Right cardiac atrium (tissue), 5 donors: ENCODE measurements at places on chromosomes 1 and 21.
A peak's percentile ranks its signal among the peaks of the same experiment; 100 is the strongest.

DNA sequence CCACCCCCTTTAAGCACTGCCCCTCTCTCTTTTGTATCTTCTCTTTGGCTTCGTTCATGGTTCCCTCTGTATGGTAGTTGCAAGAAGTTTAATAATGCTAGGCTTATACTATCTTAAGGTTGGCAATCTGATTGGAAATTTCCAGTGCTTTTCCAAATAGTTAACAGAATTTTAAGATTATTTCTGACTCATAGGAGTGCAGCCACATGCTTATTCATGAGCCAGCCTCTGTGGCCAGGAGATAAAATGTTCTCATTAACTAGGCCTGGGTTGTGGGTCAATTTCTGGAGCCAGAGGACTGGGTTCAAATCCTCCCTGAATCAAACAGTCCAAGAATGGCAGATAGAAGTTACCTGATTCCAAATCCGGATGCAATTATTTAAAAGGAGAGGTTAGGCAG, 103.1 kb downstream of the ATP6V1G3 start:
- no peak for DNase-seq

DNA sequence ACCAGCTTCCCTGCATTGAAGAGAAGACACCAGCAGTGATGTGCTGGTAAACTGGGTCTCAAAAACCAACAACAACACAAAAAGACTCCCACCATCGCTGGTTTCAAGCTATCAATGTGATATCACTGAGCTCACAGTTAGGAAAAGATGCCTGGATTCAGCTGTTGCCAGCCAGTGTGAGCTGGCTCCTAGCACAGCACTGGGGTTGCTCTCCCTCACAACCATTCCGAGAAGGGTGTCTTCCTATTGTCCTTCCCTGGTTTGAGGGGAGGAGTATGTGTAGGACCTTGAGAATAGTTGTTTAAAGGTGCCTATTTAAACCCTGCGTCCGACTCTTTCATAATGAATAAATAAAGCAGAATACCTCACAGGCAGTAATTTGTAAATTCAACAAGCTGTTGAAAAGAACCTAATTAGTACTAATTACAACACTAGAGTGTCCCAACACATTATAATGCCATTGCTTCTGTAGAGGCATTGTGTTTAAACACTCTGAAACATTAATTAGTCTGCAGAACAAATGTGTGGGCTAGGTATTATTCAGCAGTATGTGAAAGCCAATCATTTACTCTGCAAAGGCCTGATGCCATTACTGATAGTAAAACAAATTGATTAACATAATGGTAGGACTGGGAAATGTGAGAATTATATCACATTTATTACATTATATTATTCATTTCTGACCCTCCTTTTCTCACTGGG, 17.2 kb downstream of the NIBAN1 start:
- no peak for DNase-seq

DNA sequence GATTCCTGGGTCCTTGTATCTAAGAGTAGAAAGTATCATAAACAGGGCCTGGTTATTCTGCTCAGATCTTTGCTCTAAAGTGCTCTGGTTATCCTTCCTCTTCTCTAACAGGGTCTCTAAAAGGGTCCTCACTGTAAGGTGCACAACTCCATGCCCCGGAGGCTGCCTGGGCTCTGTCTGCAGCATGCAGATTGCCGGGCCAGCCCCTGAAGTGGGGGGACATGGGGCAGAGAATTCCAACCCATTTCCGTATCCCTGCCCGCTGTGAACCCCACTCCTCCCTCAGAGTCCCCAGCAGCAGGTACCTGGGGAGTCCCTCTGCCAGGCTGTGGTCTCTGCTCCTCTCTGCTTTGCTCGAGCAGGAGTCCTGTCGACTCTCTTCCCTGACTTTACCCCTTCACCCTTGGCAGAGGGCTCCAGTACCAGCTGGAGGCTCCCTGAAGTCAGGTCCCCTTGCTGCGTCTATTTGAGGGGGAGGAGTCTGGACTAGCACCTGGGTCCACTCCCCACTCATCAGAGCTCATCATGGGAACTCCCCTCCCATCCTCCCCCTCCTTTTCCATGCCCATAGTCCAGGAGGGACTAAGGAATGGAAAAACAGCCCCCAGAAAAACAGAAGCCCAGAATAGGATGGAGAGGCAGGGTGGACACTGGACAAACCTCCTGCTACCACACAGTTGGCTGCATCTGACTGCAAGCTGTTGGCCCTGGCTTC, 12.1 kb downstream of the BLACAT1 start:
- no peak for DNase-seq

DNA sequence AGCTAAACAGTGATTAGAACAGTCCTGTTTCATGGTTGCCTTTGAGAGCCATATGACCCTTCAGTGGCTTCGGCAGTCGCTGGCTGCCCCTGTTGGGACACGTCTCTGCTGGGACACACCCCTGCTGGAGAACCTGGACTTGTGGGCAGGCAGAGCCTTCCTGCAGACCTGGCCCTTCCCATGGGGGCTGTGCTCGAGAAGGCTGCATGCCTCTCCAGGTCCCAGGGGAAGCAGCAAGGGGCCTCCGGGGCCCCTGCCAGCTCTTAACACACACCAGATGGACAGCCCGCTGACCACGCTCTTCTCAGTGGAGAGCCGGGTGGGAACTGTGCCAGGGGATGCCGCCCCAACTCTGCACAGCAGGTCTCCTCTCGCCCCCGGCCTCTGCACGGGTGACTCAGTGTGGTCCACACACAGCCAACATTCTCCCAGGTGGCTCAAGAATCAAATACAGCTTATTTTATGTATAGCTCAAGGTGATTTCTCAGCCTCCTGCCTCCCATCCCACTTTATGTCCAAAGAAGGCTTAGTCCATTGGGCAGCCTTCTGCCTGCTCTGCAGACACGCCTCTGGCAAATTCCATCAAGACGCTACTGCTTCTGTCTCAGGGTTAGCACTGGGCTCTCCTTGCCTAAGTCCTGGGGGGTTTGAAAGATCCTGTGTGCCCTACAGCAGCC, 450.8 kb downstream of the KIF26B start:
- peak; percentile 27 for DNase-seq

- DNase-seq: peak; percentile 46
Measured at GRCh38 chr1:201025571-201026002, 2.1 kb upstream of the KIF21B start.

- no peak for DNase-seq
Measured at GRCh38 chr1:82795508-82796149, 994.9 kb downstream of the ADGRL2 start.

DNA sequence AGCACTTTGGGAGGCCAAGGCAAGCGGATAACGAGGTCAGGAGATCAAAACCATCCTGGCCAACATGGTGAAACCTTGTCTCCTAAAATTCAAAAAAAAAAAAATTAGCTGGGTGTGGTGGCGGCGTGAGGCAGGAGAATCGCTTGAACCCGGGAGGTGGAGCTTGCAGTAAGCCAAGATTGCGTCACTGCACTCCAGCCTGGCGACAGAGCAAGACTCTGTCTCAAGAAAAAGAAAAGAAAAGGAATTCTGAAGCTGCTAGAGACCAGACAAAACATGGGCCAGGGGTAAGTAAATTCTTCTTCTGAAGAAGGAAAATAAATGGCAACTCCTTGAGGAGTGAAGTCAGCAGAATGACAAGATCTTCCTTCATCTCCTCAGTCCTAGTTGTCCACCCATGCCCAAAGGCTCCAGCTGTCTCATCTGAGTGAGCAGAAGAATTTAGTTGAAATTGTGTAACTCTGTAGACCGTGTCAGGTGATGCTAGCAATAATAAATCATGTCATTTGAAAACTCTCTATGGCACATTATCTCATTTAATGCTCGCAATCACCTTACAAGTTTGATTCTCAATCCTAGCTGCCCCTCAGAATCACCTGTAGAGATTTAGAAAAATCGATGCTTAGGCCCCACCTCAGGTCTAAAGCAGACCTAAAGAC, 14.3 kb downstream of the PDZK1 start:
- no peak for DNase-seq

DNA sequence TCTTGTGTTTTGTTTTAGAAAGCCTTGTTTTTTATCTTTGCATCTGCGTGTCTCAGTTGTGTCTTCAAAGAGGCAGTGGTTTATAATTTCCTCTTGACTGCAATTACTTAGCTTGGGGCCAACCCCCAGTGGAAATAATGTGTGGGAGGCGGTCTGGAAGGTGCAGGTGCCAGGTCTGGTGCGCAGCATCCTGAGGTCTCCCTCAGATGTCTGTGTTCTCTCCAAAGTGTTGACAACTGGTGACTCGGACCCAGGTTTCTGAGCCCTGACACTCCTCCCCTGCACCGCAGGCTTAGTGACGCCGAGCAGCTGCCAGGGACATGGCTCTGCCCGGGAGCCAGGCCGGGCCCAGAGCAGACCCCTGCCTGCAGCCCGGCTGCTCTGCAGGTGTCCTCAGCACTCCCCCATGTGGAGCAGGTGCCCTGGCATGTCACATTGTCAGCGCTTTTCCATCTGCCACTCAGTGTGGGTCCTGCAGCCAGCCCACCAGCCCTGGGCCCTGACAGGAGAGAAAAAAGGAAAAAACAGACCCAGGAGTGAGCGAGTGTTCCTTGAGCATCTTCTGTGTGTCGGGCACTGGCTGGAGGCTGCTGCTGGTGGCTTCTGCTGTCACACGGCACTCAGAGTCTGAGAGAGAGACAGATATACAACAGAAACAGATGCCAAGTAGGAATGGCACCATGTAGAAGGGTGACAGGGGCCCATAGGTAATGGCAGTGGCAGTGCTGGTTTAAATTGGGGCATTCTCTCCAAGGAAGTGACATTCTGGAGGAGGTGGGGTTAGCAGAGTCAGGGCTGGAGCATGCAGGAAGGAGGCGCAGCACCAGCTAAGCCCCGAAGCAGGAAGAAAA, 24.8 kb upstream of the SELENON start:
- DNase-seq: no peak

DNA sequence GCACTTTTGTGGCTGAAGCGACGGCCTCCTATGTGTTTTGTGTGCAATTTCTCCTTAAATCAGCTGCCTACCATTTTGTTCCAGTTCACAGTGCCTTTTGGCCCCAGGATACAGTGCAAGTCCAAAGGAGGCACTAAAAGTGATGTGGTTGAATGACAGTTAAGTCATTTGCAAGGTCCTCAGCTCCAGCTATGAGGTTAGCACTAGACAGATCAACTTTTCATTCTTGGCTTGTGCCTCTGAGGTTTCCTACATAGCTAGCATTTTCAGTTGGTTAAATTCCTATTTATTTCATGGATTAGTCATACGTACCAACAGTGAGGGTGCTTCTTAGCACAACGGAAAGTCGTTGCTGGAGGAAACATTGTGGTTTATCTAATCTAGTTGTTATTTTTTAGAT, 59.3 kb upstream of the NTPCR start:
- no peak for DNase-seq

DNA sequence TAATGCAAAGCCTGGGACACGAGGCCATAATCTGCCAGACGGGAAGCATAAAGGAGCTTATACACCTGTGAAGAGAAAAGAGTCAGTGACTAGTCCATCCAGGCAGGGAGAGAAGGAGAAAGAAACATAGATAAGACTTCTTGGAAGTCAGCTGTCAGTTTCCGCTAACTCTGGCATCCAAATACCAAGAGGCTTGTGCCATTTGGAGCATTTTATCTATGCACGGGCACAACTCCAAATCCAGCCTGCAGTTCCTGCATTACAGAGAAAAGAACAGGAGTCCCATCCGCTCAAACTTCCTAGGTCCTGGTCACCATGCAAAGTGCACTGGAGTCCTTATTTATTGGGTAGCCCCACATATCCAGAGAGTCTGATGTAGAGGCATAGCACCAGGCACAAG, 27.9 kb downstream of the SEC16B start:
- no peak for DNase-seq

DNA sequence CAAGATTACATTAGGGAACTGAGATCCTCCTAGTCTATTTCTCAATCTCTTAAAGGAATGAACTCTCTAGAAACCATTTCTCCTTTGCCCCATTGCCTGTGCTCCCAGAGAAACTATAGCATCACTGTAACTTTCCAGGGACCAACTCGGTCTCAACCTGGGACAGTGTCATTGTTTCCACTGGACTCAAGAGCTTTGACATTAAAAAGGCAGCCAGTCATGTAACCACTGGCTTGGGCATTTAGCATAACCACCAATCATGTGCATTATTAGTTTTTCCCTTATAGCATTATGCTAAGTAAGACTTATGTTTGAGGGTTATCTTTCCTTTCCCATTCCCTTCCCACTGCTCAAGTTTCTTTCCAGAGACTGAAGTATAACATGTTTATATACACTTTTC, 18.2 kb downstream of the TEX38 start:
- DNase-seq: no peak

DNA sequence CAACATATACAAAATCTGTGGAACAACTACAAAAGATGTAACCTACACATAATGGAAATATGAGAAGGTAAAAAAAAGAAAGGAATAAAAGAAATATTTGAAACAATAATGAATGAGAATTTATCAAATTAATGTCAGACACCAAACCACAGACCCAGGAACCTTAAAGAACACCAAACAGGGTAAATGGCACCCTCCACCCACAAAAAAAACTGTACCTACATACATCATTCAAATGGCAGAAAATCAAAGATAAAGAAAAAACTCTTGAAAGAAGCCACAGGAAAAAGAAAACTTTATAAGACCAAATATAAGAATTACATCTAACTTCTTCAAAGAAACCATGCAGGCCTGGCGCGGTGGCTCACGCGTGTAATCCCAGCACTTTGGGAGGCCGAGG, 54.0 kb downstream of the IL12RB2 start:
- DNase-seq: no peak

GRCh38 chr1:32498751-32499150, 33.9 kb downstream of the ZBTB8B start:
- no peak for DNase-seq

DNA sequence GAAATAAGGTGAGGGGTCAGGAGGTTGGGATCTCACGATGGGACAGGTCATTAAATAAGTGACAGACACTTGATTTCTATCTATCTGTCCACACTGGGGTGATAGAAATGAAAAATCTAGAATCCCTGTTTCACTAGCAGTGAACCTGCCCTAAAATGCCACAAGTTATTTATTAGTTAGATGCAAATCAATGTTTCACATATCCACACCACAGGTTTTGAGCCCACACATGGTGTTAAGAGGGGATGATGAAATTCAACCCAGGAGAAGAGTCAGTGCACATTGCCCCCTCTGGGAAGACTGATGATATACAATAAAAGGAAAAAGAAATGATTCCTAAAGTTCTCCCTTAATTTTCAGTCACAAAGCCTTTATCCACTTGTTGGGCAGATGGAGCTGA, 10.1 kb upstream of the NTPCR start:
- no peak for DNase-seq

DNA sequence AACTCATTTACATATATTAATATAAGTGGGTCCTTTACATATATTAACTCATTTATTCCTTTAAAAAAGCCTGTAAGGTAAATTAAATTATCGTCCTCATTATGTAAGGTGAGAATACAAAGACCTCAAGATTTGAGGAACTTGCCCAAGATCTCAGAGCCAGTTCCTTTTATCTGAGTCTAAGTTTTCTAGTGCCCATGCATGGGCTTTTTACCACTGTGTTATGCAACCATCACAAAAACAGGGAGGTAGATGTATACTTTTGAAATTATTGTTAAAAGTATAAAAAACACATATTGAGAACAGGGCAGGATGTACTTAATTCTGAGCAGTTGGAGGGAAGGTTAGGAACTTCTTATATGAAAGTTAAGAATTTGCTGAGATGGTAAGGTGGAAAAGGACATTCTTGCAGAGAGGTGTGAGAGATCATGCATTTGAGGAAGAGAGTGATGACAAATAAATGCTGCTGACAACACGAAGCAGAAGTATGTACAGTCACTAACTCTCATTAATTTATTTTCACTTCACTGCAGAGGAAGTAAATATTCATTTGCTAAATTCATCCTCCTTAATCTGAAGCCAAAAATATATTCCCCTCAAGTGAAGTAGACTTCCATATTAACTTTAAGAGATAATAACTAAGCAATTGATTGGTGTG, 28.9 kb upstream of the LYPLAL1 start:
- DNase-seq: no peak
